Activated T-helper 1 cell treated with Interleukin-2 at 50 U/mL for 16 hours (primary cell): ENCODE measurements at places on chromosomes 16 and 17.
A peak's percentile ranks its signal among the peaks of the same experiment; 100 is the strongest.

- no peak for DNase-seq
These were observed 1.6 kb downstream of the HS3ST6 start for GRCh38 chr16:1916640-1916990.

DNA sequence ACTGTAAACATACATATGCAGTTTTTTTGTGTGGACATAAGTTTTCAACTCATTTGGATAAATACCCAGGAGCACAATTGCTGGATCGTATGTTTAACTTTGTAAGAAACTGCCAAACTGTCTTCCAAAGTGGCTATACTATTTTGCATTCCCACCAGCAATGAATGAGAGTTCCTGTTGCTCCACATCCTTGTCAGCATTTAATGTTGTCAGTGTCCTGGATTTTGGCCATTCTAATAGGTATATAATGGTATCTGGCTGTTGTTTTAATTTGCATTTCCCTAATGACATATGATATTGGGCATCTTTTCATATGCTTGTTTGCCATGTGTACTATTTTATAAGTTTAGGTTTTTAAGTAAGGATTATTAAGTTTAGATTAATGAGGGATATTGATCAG is 14.1 kb downstream of the TANGO6 start:
- no peak for DNase-seq

GRCh38 chr16:29899516-29900101 is at the start of gene SEZ6L2:
Gene SEZ6L2, minus strand, starts transcription at chr16:29899550. Its CDS starts 531 bp downstream, at chr16:29899019.
- no peak for DNase-seq

DNA sequence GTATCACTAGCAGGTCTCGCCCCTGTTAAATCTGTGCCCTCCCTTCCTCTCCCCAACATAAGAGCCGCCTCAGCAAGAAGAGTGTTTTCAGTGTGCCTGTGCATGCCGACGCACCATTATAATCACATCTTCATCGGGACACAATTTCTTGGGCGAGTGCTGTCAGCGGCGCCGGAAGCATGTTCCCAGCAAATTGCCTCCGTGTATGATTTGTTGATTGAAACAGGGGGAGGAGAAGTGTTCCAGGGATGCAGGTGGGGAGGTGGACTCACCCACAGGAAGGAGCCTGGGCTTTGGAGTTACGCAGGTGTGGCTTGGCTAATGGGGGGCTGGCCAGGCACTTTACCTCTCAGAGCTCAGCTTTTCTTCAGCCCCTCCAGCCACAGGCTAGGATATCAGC is 53.6 kb downstream of the SPACA3 start:
- no peak for DNase-seq

DNA sequence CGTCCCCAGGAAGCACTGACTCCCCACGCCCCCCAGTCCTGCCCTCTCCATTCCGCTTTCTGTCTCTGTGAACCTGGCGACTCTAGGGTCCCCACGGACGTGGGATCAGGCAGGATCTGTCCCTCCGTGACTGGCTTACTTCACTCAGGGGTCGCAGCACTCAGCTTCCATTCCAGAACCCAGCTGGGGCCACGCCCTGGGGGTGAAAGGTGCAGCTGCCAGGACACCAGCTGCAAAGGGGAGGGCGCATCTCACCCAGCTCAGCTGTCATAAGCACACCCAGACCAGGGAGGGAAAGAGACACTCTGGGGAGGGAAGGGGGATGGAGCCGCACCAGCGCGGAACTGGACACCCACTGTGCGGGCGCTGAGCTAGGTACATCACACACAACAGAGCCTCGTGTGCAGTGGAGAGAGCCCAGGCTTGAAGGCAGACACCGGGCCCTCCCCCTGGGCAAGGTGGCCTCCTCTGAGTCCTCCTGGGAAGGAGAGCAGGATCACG is 18.5 kb upstream of the HEXD start:
- no peak for DNase-seq

DNA sequence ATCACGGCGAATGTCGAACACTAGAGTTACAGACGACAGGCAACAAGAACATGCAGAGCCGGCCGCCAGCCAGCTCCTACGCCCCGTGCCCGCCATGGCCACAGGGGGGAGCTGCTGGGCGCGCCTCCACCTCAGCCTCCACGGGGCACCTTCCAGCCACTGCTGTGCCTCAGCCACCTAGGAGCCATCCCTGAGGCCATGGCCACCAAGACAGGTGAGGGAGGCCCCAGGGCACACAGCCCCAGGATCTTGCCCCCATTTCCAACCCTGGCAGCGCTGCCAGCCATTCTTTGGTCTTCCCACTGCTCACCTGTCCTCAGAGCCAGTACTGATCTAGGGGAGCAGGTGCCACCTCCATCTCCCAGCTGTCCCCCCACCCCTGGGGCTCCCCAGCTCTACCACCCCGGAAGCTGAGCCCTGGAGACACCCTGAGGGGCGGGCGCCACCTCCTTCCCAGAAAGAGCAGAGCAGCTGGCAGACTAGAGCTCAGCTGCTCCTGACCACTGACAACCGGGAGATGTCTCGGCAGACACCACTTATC is 11.8 kb downstream of the GNPTG start:
- peak; percentile 57 for DNase-seq

- no peak for DNase-seq
These were observed 298.5 kb upstream of the FOXF1 start for GRCh38 chr16:86211800-86212199.
